Vagina (tissue), 2 donors: ENCODE measurements at places on chromosomes 3 and 15.
A peak's percentile ranks its signal among the peaks of the same experiment; 100 is the strongest.

DNA sequence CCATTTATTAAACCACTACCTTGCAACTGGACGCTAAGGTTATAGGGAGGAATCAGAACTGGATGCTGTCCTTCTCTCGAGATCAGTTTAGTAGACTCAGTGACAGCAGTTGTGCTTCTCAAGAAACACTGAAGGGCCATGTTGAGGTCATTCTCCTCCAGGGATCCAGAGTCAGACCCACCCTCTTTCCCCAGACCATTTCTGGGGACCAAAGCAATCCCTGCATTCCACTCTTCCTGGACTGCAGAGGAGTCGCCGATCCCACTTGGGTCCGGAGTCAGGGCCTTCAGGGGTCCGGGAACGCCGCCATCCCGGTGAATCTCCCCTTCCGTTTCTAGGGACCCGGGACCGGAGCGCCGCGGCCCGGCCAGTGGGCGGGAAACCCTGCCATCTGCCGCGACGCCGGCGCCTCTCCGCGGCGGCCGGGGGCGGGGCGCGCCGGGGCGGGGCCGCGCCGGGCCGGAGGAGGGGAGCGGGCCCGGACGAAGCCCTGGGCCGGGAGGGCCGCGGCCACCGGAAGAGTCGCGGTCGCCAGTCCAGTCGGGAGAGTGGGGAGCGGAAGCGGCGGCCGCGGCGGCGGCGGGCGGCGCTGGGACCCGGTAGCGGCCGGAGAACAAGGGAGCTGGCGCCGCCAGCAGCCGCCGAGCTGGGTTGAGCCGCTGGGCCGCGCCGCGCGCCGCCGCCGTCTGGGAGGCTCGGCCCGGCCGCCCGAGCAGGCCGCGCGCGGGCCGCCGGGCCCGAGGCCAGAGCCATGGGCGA is at the start of gene DVL3:
Gene DVL3, plus strand, starts transcription at position 493 of the 759 bp plus-strand sequence. Its CDS starts 259 bp downstream, at position 752.
- H3K4me3 ChIP-seq, result peak within 1 kb of the TSS; percentile 80
- H3K4me1 ChIP-seq, result peaks cover 51% of the 10 kb centered on the region
- peak within 1 kb of the TSS; percentile 91 for H3K27ac ChIP-seq

DNA sequence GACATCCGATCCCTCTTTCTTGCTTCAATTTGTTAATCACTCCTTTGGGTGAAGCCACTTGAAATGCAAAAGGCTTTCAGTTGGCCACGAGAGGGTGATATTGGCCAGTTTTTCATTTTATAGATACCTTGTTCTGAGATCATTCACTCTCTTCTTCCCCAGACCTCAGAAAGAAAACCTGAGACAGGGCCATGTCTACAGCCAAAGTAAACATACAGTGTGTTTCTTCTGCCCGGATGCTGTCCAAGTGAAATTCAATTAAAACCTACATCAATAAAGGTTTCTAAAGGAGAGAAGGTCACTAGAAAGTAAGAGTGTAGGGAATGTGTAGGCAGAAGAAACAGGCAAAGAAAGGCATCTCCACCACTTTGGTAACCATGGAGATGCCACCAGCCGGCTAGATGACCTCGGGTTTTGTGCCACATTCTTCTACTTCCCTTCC is 39.5 kb upstream of the FMN1 start:
- H3K4me1 ChIP-seq, result no peaks in the 10 kb centered on the region
- DNase-seq, result no peak
- H3K27me3 ChIP-seq, result no peaks in the 10 kb centered on the region
- H3K36me3 ChIP-seq, result no peaks in the 10 kb centered on the region
- H3K4me3 ChIP-seq, result no peak overlapping the region

DNA sequence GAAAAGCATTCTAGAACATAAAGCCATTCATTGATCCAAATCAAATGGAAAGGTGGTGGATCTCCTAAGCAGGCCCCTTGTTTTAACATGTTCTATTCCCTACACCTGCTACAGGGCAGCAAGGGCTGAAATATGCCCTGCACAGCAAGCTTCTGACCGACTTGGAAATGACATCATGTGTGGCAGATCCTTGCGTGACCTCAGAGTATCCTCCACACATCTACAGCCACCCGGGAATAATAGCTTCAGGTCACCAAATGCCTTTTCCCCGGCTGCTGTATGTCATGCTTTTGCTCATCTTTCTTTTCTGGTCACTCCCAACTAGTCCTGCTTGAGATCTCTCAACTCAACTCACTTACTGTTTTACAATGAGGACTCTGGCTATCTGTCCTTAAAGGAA is 158.2 kb downstream of the ZNF385D start:
- no peaks in the 10 kb centered on the region for H3K4me1 ChIP-seq
- no peak for DNase-seq
- no peak overlapping the region for H3K27ac ChIP-seq
- no peaks in the 10 kb centered on the region for H3K27me3 ChIP-seq

DNA sequence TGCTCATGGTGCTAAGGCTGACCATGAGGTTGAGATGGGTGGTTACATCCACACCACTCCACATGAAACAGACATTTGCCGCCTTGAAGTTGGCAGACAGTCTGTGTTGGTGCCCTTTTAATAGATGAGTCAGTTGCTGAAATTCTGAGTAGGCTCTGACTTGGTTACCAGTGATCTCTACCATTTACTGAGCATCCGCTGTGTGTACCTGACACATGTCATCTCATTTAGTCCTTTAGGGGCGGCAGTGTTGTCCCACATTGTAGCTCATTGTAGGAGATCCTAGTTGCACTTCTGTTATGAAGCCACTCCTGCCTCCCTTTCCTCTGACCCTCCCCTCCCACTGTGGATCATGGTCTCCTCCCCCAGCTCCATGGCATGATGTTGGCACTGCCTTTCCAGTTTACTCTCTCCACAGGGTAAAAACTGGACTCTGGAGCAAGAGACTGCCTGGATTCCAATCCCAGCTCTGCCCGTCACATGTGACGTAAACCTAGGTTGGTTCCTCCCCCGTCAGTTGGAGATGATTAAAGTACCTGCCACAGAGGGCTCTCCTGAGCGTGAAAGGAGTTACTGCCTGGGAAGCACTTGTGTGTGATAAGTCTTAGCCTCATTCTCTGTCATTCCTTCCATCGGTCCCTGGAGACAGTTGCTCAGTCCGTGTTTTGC is 21.6 kb downstream of the SLCO3A1 start:
- DNase-seq, result no peak
- H3K27me3 ChIP-seq, result no peaks in the 10 kb centered on the region
- H3K4me1 ChIP-seq, result peaks cover 11% of the 10 kb centered on the region
- no peak overlapping the region for H3K27ac ChIP-seq
- H3K4me3 ChIP-seq, result no peak overlapping the region

DNA sequence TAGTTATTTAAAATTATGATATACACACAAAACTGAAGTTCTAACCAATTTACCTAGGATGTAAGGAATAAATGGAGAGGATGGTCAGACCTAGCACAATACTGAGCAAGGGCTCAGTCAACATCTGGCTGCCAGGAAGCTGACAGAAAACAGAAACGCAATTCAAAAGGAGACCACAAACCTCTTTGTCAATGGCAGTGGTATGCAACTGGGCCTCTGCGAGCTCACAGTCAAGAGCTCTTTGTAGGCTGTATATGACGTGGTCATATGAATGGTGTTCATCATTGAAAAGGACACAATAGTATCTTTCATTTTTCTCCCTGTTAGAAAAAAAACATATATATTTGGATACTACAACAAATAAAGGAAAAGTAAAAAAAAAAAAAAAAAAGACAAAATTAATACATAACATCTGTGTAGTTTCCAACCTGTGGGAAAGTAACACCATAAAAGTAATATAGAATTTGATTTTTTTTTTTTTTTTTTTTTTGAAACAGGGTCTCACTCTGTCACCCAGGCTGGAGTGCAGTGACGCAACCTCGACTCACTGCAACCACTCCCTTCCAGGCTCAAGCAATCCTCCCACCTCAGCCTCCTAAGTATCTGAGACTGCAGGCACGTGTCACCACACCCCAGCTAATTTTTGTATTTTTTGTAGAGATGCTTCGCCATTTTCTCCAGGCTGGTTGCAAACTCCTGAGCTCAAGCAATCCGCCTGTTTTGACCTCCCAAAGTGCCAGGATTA is 37.9 kb downstream of the UBR1 start:
- no peak for DNase-seq
- H3K27me3 ChIP-seq, result no peaks in the 10 kb centered on the region
- H3K4me1 ChIP-seq, result no peaks in the 10 kb centered on the region
- no peak overlapping the region for H3K4me3 ChIP-seq
- no peak overlapping the region for H3K27ac ChIP-seq

DNA sequence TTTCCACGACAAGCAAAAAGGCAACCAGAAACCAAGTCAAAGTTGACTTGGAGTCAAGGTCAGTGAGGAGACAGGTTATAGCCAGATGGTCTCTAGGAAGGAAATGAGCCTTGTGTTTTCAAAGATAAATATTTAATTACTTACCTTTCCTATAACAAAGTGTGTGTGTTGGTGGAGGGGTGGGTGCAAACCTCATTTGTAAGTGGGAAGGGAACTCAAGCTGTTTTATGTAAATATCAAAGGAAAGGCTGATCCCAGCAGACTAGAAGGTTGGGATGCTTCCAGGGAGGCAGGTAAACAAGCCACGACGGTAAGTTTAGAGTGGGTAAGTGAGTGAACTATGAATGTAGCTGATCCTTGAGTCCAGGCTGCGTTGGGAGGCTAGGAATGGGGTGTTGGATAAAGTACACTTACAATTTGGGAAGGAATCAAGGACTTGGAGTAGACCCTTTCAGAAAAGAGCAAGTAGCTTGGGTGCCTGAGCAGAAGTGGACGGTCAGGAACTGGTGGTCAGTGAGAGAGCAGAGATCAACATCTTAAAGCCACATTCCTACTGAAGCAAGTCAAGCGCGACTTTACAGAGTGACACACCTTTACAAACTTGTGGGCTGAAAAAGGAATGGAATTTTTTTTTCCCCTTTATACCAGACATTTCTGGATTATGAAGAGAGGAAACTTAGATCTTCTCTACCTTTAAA is 82.0 kb upstream of the TBL1XR1 start:
- no peaks in the 10 kb centered on the region for H3K36me3 ChIP-seq
- no peak for DNase-seq
- H3K27ac ChIP-seq, result no peak overlapping the region
- no peaks in the 10 kb centered on the region for H3K27me3 ChIP-seq
- peaks cover 5% of the 10 kb centered on the region for H3K4me1 ChIP-seq
- H3K4me3 ChIP-seq, result no peak overlapping the region

- peaks cover 85% of the 10 kb centered on the region for H3K4me1 ChIP-seq
- no peak overlapping the region for H3K4me3 ChIP-seq
- H3K36me3 ChIP-seq, result no peaks in the 10 kb centered on the region
Observed at GRCh38 chr3:48596676-48597407, 1.7 kb upstream of the COL7A1 start.

DNA sequence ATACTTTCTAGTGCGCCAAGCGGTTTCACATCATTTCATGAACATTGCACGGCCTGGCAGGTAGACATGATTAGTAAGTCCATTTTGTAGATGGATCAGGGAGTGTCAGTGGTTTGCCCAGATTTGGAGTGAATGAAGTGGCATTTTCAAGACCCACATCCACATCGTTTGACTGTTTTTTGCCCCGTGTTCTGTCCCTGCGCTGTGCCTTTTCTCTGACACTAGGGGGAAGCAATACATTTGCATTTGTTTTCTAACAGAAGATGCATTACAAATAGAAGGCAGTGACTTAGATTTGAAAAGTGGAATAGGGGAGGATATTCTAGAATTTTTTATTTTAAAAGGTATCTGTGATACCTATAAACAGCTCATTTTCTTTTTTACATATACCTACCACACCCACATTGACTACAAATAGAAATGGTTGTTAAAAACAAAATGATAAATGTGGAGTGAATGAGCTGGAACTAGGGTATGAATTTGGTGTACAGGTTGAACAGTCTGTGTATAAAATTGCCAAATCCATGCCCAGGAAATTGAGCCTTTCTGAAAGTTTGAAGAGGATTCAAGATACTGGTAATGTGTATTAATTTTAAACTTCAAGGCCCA is 98.0 kb downstream of the USP13 start:
- peaks cover 6% of the 10 kb centered on the region for H3K36me3 ChIP-seq
- no peak overlapping the region for H3K27ac ChIP-seq
- H3K27me3 ChIP-seq, result no peaks in the 10 kb centered on the region
- no peak overlapping the region for H3K4me3 ChIP-seq
- H3K4me1 ChIP-seq, result no peaks in the 10 kb centered on the region
- DNase-seq, result peak; percentile 42

- H3K27ac ChIP-seq, result no peak overlapping the region
- no peaks in the 10 kb centered on the region for H3K27me3 ChIP-seq
- no peak overlapping the region for H3K4me3 ChIP-seq
- no peaks in the 10 kb centered on the region for H3K4me1 ChIP-seq
- H3K36me3 ChIP-seq, result no peaks in the 10 kb centered on the region
- no peak for DNase-seq
Observed at GRCh38 chr15:34644061-34644460, 60.6 kb upstream of the GOLGA8B start.

DNA sequence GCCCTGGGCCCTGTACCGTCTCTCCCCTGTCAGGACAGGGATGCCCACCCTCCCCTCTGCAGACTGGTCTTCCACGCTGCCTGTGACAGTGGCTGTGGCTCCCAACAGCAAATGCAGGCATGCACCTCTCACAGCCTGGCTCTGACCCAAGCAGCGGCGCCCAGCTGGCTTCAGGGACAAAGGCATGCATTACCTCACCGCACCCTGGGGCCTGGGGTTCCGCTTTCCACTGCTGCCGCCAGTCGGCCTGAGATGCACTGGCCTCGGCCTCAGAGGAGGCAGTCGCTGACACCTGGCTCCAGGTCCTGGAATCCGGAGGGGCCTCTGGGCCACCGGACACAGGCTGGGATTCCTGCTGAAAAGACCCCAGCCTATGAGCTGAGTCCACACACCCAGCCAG is 70.3 kb downstream of the SCN5A start:
- DNase-seq, result peak; percentile 74
- no peak overlapping the region for H3K4me3 ChIP-seq
- H3K36me3 ChIP-seq, result no peaks in the 10 kb centered on the region
- H3K4me1 ChIP-seq, result no peaks in the 10 kb centered on the region
- H3K27ac ChIP-seq, result no peak overlapping the region

GRCh38 chr3:74771401-74771800 is 156.9 kb upstream of the CNTN3 start:
- no peak overlapping the region for H3K4me3 ChIP-seq
- DNase-seq, result no peak
- H3K36me3 ChIP-seq, result no peaks in the 10 kb centered on the region
- no peaks in the 10 kb centered on the region for H3K4me1 ChIP-seq

- no peak overlapping the region for H3K4me3 ChIP-seq
- H3K27ac ChIP-seq, result no peak overlapping the region
- no peaks in the 10 kb centered on the region for H3K4me1 ChIP-seq
- no peaks in the 10 kb centered on the region for H3K27me3 ChIP-seq
- no peak for DNase-seq
Observed at GRCh38 chr3:34683851-34684250, 885.4 kb downstream of the PDCD6IP start.
